ENCODE measurements at places on chromosomes 7 and 10.

- DNase-seq: no peak
These were observed 23.5 kb upstream of the KCNMA1 start for GRCh38 chr10:77661100-77661499.

DNA sequence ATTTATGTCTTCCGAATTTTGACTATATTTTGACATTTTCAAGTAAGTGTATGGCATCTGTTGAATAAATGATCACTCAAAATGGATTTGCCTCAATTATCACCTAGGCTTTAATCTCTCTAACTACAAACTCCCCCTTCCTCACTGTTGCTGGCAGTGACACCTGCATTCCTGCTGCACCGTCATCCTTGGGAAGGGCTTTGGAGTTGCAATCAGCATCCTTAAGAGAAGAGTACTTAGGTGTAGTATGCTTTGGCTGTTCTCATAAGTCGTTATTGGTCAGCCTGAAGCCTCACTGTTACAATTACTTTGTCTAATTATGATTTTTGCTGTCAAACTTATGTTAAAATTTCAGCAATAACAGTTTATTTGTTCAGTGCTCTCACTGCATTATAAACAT lies 415.0 kb downstream of the NRG3 start:
- DNase-seq: no peak

DNA sequence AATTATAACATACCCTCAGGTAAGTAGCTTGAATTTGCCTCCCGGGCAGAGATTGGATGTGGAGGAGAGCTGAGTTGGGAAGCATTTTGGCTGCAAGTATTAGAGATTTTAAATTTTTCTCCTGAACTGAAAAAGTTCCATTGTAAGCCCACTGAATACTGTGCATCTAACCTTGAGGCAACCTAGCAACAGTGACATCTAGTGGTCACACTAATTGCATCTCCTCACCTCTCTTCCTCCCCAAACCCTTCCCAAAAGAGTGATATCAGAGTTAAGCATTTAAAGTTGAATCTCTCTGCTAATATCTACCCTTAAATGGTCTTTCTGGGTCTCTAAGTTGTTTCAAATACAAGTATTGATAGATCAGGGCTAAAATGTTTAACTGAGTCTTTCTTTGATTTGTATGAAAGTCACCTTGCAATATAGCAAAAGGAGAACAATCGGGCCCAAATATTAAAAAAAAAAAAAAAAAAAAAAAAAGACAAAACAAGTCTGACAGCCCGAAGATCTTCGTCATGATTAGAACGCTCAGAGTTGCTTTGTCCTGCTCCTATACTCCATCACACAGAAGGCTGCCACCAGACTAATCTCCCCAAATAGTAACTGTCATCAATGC lies 40.4 kb upstream of the DLX5 start:
- DNase-seq: peak; percentile 57

DNA sequence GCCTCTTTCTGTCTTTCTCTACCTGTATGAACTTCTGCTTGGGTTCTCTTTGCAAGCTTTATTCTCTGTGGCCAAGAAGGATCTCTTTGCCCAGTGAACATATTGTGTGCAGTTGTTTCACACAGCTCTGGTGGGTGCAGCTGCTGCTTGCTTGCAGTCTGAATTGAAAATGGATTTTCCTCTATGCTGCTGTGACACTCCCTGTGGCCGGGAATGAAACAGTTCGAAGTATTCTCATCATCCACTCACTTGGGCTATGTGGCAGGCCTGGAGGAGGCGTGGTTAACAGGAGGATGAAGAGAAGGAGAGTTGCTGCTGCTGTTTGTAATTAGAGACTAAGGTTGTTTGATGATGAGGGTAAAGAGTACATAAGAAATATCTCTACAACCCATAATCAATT lies 28.4 kb upstream of the ITGA8 start:
- no peak for DNase-seq

- DNase-seq: no peak
These were observed 36.7 kb upstream of the SLC35B4 start for GRCh38 chr7:134353411-134353810.

- DNase-seq: no peak
These were observed 30.4 kb downstream of the STEAP1B start for GRCh38 chr7:22469371-22470143.

- no peak for DNase-seq
These were observed 31.4 kb downstream of the C10orf90 start for GRCh38 chr10:126639084-126639483.

DNA sequence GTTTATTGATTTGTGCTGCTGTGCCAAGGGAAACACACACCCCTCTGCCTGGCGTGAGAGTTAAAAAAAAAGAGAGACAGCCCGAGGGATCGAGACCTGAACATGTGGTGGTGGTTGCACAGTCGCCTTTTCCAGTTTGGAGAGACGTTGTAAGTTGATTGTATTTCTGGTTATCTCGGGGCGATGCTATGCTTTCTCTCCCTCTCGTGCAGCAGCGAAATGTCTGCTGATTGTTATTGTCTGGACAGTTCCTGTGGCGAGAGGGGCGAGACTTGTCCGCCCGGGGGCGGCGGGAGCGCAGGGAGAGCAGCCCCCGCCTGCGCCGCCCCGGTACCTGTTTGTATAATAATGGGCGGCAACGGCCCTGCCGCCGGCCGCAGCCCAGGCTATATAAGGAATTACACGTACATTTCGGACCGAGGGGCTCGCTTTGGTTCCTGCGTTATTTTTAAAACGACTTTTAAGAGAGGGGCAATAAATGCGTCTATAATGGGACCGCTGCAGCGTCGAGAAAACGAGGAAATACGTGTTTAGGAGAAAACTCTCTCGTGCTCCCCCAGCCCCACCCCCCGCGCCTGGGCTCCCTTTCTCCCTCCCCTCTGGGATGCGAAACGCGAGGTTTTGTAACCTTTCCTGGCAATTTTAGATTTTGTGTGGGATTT lies 1.7 kb downstream of the ZEB1 start:
- DNase-seq: peak; percentile 54

- DNase-seq: no peak
These were observed 23.5 kb upstream of the TRIM8 start for GRCh38 chr10:102620591-102621442.

- no peak for DNase-seq
These were observed 1.5 kb downstream of the LZTS2 start for GRCh38 chr10:101000915-101001658.

- no peak for DNase-seq
These were observed 77.6 kb upstream of the SFMBT2 start for GRCh38 chr10:7488418-7488829.

DNA sequence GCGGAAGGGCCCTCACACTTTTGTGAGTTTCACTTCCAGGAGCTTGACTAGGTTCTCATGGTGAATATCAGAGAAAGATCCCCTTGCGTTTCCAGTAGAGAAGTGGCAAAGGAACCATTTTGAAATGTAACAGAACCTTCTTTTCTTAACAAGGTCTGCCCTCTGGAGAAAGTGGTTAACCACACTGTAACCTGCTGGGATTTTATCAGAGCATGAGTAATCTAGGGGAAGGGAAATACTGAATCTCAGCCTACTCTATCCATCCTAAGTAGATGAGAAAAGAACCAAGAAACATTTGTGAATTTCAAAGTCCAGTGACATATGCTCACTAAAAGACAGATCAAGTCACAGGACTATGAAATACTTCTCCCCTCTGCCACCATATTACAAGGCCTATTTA lies 235.5 kb downstream of the ZEB1 start:
- no peak for DNase-seq

DNA sequence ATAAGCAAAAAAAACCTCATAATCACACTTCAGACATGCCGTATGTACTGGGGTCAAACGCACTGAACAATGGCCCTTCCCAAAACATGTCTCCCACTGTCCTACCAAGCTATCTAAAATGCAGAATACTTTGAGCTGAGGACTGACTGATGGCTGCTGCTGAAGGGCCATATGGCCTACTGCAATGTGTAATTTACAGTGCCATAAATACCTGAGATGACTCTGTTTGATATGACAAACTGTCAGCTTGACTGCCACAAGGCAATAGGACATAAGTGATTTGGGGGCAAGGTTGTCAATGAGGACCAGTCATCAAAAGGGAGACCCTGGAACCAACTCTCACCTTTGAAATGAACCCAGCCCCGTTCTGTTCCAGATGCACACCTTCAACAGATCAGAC lies 187.4 kb upstream of the FRMD4A start:
- DNase-seq: no peak

DNA sequence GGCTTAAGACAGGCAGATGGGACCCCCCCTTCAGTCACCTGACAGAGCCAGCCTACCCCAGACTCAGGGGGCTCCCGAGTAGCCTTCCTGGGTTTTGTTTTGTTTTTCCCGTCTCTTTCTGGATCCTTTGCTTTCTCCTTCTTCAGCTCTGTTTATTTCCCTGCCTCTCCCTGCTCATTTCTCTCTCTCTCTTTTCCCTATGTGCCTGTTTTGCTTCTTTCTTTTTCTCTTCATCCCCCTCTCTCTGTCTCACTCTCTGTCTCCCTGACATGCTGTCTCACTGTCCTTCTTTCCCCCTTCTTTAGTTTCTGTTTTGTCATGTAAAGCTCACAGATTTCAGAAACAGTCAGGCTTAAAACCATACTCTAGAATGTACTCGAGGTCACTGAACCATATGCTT lies 38.2 kb upstream of the SLC29A3 start:
- DNase-seq: no peak

- DNase-seq: no peak
These were observed 59.5 kb downstream of the CCDC3 start for GRCh38 chr10:12941966-12942365.

DNA sequence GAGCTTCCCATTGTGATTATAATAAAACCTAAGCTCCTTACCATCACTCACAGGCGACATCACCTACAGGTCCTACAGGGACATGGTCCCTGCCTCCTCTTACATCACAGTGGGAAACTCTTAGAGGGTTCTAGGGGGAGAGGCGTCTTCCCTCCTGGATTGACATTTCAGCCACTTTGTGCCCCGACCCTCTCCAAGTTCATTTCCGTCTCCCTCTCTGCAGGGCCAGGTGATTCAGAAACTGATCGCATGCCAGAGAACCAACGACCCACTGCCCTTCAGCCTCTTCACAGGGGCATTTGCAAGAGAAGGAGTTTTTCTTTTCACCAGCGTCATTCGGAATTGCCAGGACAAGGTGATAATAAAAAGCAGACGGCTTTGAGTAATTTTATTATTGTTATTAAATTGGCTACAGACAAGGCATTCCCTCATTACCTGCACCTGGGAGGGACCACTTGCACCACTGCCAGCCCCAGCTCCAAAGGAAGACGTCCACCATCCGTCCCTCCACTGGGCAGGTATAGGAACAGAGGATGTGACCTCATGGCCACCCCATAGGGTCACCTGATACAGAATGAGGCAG lies 85.8 kb upstream of the CUX1 start:
- DNase-seq: no peak

DNA sequence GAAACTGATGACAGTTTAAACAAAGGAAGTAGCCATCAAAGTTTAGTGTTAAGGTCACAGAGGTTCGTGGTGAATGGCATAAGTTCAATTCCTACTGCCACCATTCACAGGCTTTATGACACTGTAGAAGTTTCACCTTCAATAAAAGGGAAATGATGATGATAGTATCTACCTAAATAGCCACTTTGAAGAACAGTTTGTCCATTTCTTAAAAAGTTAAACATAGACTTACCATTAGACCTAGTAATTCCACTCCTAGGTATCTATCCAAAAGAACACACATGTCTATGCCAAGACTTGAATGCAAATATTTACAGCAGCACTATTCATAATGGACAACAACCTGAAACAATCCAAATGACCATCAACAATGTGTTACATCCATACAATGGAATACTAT lies 18.9 kb upstream of the GSTK1 start:
- DNase-seq: no peak

GRCh38 chr10:92087750-92088395 lies 164.3 kb downstream of the BTAF1 start:
- DNase-seq: peak; percentile 71

DNA sequence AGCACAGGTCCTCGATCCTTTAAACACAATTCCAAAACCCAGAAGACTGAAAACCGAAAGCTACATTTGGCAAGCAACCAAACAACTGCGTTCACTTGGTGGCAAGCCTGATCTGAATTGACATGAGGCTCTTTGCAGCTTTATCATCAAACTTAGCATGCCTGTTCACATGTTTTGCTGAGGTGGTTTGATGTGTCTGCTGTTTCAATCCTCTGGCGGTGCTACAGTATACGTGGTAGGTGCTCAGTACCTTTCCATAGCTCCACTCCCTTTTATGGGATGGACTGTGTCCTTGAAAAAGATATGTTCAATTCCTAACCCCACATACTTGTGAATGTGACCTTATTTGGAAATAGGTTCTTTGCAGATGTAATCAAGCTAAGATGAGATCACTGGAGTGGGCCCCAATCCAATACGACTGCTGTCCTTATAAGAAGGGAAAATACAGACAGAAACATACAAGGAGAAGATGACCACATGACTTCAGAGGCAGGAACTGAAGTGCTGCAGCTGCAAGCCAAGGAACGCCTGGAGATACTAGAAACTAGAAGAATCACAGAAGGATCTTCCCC lies 33.4 kb downstream of the CCDC6 start:
- DNase-seq: no peak

DNA sequence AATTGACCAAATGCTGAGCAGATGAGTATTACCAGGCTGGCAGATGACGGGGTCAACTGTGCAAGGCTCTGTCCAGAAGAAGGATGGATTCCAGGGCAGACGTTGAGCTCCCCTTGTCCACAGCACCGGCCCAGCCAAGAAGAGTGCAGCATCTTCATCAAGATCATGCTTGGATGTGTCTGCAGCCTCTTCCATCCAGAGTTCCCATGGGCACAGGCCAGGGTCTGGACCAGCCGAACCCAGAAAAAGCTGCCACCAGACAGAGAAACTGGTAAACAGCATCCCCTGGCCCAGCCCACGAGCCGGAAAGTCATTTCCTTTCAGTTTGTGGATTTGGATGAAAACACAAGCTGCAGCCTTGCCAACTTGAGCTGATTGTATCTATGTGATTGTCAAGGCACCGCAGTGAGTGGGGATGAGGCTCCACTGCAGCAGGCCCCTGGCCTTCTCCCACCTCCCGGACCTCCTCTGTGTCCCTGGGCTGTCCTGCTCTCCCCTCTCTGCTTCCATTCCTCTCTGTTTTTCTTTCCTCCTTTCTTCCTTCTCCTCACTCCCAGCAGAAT lies 321.8 kb downstream of the TCERG1L start:
- no peak for DNase-seq

- DNase-seq: no peak
These were observed 42.5 kb downstream of the DLD start for GRCh38 chr7:107933386-107934013.

DNA sequence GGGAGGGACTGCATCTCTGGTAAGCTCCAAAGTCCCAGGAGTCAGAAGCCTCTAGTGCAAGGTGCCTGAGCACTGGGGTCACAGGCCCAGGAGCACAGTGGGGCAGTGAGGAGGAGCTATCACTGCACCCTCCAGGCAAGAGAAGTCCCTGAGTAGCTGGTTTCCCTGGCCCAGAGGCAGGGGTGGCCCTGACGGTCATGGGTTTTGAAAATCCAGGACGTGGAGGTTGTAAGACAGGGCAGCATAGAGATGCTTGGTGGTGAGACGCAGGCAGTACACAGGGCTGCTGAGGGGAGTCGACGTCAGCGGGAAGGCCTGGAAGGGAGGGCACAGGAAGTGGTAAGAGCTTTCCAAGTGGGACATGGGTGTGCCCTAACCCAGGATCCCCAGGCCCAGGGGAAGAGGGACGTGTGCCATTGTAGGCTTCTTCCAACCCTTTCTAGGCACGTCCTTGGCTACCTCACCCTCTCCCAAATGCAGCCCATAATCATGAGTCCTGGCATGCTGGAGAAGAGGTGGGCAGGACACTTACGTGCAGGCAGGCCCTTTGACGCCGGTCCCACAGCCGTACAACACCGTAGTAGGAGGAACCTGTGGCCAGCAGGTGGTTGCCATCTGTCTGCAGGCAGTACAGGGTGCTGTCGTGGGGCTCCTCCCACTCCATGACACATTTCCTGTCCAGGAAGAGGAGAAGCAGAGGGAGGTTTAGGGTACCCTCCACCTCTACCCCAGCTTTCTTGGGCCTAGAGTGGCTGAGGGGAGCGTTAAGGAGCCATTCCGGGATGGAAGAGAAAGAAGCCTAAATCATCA lies 23.2 kb downstream of the DPCD start:
- no peak for DNase-seq

Measured in GM13977 (cell line).